ENCODE measurements at places on chromosomes 6 and 20.

DNA sequence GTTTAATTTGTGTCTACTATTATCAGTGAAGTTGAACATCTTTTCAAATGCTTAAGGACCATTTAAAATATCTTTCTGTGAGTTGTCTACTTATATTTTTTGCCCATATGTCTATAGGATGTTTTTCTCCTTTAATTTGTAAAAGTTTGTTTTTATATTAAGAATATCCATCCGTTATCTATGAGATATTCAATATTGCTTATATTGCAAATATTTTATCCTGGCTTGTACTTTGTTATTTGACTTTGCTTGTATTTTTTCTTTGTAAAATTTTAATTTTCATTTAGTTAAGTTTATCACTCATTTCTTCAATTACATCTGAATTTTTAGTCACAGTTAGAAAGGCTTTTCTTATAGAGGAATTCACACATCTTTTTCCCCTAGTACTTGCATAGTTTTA lies 117.0 kb upstream of the MLIP start:
- no peak for DNase-seq

DNA sequence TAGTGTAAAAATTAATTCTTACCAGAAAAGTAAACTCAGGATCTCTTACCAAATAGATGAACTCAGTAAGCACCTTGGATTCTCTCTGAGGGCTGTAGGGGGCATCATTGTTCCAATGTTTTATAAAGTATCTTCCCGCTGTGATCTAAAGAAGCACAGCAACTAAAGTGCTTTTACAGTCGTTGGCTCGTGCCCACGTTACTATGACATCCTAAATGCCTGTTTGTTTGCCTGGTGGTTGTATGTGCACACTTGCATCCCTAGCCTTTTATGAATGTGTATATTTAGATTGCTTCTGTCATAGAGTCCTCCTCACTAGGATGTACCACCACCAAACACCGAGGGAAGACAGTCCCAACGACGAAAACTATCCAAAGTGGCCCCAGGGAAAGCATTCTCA lies 34.5 kb downstream of the SLX4IP start:
- no peak for DNase-seq

DNA sequence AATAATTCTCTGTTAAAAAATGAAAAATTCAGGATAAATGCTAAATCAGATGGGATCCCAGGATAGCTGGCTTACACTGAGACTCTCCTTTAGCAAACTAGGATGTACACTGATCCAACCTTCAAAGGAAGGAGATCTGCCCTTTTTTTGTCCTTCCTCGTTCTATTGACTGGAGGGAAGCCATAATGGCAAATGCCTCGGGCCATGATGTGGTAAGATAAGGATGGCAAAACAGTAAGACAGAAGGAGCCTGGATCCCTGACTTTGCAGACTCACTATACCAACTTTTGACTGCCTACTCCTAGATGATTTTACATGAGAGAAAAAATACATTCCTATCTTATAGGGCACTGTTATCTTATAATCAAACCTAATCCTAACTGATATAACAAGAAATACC lies 156.9 kb upstream of the BEND3 start:
- no peak for DNase-seq

DNA sequence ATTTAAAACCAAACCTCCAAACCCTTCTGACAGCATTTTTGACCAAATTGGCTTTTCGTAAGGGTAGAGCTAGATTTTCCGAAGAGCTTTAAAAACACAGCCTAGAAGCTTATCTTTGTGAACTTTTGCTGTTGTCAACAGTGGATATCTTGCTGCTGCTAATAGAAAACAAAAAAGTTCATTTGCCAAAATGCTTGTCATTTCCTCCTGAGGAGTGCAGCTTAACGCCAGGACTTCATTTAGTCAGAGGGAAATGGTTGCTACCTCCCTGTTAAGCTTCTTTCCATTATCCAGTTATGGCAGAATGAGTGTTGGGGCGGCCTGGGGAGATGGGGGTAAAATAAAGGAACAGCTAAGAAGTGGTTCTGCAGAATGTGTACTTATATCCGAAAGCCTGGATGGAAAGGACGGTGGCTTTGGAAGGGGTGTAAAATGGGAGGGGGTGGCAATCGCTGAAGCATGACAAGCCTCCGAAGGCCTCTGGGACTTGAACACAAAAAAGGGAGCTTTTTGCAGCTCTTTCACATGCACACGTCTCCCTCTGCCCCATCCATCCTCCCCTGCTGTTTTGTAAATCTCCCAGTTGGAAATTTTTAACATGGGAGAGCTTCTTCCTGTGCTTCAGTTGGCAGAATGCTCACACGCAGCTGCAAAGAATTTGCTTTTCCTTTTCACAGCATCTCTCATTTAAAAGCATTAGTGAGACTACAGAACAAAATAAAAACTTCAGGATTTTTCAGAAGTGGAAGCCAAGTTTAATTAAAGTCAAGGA lies 22.5 kb downstream of the JARID2 start:
- no peak for DNase-seq

DNA sequence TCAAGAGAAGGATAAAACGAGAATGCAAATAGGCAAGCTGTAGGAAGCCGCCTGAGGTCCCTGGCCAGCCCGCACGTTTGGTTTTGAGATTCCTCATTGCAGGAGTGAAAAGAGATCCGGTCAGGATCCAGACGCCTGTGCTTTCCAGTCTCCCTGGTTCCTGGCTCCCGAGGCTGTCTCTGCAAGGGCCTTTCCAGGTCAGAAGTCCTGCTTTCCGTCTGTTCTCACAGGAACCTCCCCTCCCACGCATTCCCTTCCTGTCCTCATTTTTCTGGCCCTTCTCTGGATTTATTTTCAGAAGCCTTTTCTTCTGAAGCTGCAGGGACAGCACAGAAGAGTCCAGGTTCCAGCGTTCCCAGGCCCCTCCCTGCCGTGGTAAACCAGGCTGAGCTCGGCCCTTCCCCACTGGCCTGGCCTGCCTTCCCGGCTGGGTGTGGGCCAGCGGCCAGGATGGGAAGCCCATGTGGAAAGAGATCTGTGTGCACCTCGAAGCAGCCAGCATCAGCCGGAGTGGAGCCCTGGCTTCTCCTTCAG lies 54.0 kb downstream of the TMEM242 start:
- DNase-seq, result no peak

GRCh38 chr20:10826111-10826510 lies 152.3 kb upstream of the JAG1 start:
- no peak for DNase-seq

DNA sequence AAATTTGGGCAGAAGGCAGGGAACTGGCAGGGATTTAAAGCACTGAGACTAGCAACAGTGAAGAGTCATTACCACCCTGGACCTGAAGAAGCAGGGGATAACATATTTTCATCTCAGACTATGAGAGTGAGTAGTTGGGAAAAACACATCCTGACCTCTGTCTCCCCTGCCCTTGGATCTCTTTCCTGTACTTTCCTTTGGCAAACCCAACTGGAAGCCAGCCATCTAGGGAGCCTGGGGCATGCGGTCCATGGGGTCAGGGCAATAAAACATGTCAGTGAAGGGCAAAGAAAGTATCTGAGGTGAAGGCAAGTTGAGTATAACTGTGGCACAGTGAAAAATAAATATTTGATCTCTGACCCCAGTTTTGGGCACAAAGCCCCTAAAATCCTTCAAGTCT lies 698.2 kb downstream of the DOK5 start:
- DNase-seq, result no peak

GRCh38 chr6:126926926-126927325 lies 191.5 kb upstream of the RSPO3 start:
- no peak for DNase-seq

DNA sequence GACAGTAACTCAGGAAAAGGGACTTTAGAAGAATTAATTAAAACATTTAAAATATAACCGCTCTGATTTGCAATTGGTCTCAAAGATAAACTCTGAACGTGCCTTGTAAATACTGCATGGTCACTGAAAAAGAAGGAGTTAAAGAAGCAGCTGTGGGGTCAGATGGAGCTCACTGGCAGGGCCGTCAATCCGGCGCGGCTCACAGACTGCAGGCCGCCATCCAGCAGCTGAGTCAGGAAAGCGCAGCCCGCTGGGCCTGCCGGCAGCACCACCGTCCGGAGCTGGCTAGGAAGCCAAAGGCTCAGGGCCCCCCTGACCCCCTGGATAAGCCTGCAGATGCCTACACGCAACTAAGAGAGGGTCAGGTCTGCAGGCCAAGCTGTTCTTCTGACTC lies 54.2 kb upstream of the FRMD1 start:
- DNase-seq, result no peak

- no peak for DNase-seq
Measured at GRCh38 chr6:44226368-44227147, 3.2 kb downstream of the SLC29A1 start.

GRCh38 chr6:147651249-147652063 lies 143.0 kb downstream of the SAMD5 start:
- DNase-seq, result no peak

- no peak for DNase-seq
Measured at GRCh38 chr6:90382760-90383159, 86.1 kb upstream of the BACH2 start.

GRCh38 chr6:122747573-122747972 lies 31.9 kb upstream of the FABP7 start:
- no peak for DNase-seq

DNA sequence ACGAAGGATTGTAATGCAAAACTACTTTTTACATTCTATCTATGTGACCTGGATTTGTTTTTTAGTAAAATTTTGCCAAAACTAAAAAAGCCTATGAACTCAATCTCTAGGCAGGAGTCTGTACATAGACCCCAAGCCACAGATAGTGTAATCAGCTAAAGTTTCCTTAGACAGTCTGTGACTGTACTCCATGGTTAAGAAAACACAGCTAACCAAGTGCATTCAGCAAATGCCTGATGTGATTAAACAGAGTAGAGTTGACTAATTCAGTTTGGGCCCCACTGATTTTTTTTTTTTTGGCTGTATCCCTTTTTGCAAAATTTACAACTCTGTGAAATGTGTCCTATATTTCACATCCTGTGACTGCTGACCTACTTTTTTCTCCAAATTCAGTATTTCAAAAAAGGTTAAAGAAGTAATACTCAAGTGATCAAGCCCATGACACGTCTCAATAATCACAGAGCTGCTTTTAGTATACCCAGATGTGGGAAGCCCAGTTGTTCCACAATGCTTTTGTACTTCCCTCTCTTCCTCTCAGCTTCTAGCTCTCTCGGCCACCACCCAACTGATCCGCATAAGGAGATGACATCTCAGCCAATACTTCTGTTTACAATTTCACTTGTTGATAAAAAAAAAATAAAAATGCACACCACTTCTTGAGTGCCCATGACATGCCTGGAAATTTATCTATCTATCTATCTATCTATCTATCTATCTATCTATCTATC lies 108.8 kb upstream of the TBX18 start:
- DNase-seq, result no peak

GRCh38 chr20:61347443-61347842 lies 95.4 kb downstream of the CDH4 start:
- no peak for DNase-seq

DNA sequence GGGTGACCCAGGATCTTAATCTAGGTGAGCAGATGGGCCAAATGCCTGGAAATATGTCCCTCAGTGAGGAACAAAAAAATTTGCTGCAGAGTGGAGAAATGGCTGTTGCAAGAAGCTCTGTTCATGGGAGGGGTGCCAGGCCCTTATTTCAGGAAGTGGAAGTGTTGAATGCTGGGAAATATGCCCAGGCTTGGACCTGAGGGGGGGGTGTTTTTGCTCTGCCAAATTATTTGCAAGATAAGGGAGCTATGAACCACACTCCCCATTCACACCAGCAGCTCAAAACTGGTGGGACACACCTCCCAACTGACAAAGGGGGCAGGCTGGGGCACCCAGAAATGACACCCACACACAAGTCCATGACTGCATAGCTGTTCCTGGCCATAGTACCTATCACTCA lies 8.7 kb downstream of the CST4 start:
- DNase-seq, result no peak

DNA sequence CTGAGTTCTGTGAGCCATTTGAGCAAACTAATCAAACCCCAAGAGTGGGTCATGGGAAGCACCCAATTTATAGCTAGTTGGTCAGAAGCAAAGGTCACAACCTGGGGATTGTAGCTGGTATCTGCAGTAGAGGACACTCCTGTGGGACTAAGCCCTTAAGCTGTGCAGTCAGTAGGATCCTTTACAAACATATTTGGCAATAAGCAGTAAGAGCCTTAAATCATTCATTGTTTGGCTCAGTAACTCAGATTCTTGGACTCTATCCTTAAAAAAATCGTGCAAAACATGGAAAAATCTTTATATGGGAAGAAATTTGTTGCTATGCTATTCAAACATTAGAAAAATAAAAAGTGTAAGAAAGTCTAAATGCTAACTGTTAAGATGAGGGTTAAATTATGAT lies 29.9 kb downstream of the FRK start:
- no peak for DNase-seq

Data from activated T-cell treated with anti-CD3 and anti-CD28 coated beads for 48 hours (primary cell).